Activated naive CD8-positive, alpha-beta T cell treated with anti-CD3 and anti-CD28 coated beads, Interleukin-2, amount 10 ng/mL, durations not matched to agents 7 days and 5 days (primary cell): ENCODE measurements at places on chromosomes 11 and 22. TPM values are rescaled to one million over a fixed set of nuclear protein-coding genes. Genes with fewer than 3 reads are reported as not detected.

Gene ARRB1
- total RNA-seq = 64.8 TPM

Gene PLAAT5
- total RNA-seq = 0.44 TPM

DNA sequence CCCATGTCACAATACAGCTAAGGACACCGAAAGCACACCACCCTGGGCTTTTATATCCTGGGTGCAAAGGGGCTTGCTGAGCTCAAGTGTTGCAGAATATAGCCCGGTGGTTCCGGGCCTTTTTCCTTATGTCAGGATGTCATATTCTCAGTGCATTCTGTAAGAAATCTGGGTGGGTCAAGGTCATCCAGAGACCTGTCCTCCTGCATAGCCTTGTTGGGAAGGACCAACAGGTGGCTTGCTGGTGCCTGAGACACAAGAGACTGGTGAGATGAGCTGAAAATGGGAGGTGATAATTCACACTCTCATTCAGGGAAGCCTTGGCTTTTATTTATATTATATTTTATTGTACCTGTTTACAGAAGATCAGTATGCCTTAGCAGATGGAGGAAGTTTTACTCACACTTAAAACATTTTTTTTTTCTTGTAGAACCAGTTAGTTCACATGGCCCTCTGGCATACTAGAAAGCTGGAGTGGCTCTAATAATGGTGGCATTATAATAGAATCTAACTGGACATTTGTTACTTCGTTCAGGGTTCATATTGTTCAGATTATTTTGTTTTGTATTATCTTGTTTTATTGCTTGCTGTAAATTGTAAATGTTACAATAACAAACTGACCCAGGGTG lies 14.6 kb upstream of the TMEM123 start:
- no peak overlapping the region for H3K27ac ChIP-seq
- H3K36me3 ChIP-seq = peaks cover 4% of the 10 kb centered on the region
- no peak overlapping the region for H3K4me3 ChIP-seq
- no peaks in the 10 kb centered on the region for H3K27me3 ChIP-seq
- H3K4me1 ChIP-seq = peaks cover 73% of the 10 kb centered on the region

- H3K27ac ChIP-seq = no peak overlapping the region
- H3K36me3 ChIP-seq = peaks cover 34% of the 10 kb centered on the region
- H3K4me1 ChIP-seq = no peaks in the 10 kb centered on the region
- peak; percentile 12 for DNase-seq
- no peak overlapping the region for H3K4me3 ChIP-seq
- H3K27me3 ChIP-seq = no peaks in the 10 kb centered on the region
Observed at GRCh38 chr22:47020166-47020565, 257.7 kb downstream of the TBC1D22A start.

DNA sequence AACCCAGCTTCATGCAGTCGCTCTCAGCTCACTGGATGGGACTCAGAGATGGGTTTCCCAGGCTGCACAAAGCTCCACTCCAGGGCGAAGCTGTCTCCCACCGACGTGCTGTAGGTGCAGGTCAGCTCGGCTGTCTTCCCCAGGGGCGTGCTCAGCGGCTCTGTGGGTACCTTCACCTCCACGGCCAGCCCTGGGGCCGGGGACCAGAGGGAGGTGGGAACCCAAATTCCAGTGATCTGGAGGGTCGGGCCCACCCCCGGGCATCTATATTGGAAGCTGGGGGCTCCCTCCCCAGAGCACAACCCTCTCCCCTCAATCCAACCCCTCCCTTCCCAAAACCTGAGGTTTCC lies 689 bp downstream of the VSIG2 start:
- H3K4me1 ChIP-seq = peaks cover 20% of the 10 kb centered on the region
- no peak overlapping the region for H3K27ac ChIP-seq
- DNase-seq = no peak
- peaks cover 3% of the 10 kb centered on the region for H3K27me3 ChIP-seq

DNA sequence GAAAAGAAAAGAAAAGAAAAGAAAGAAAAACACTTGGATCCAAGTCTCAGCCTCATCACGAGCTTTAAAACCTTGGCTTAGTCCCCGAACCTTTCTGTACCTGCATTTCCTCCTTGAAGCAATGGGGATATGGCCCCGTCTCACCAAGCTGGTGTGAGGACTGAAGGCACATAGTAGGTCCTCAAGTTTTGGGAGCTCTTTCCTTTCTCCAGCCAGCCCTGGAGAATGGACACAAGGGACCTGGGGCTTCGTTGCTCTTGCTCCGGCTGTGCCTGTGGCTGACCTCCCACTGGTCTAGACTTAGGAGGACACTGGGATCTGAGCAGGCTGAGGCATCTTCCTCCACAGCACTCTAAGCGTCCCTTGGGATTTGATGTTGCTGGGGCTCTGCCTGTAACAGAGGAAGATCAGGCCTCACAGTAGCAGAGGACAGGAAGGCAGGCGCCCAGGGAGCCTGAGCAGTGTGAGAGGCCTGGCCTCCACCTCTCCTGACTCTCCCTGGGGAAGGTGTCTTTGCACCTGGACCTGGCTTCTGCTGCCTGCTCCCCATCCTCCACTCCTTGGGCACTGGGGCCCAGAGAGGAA lies 32.8 kb downstream of the KCNC1 start:
- no peaks in the 10 kb centered on the region for H3K36me3 ChIP-seq
- no peaks in the 10 kb centered on the region for H3K27me3 ChIP-seq
- DNase-seq = no peak
- H3K4me3 ChIP-seq = no peak overlapping the region
- no peaks in the 10 kb centered on the region for H3K4me1 ChIP-seq

DNA sequence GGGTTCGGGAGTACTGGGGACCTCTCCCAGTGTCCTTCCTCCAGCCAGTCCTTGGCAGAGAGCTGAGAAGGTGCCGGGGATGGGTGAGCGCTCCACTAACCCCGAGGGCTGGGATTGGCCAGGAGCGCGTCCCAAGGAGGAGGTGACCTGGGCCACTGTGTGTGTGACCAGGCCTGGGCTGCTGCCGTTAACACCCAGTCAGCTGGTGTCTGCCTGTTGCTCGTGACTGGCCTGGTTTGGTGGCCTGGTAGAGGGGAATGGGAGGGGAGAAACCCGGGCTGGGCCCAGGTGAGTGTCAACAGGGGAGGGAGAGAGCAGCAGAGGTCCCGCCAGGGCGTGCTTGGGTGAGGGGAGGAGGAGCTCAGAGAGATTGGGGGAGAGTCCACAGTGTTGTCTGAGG lies 29.9 kb upstream of the GRAMD4 start:
- H3K27me3 ChIP-seq = no peaks in the 10 kb centered on the region
- H3K4me1 ChIP-seq = peaks cover 33% of the 10 kb centered on the region
- H3K27ac ChIP-seq = peak overlapping the region; percentile 16
- no peak for DNase-seq

DNA sequence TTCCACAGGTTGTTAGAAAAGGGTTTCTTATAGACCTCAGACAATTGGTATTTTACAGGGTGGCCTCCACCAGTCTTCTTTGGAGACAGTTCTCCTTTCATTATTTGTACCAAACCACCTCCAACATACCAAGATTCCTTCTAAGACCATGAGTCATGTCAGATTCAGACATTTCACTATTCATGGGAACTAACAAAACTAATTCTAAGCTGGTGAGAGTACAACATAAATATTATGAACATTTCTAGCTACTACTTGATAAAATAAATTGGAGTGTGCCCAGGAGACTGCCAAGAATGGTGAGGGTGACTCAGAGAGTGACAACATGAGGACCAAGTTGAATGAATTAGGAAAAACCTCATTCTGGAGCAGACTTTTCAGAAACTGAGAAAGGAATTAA lies 494.6 kb upstream of the LRRC4C start:
- H3K36me3 ChIP-seq = no peaks in the 10 kb centered on the region
- no peak for DNase-seq

GRCh38 chr22:46528121-46528610 lies 9.3 kb downstream of the CELSR1 start:
- no peaks in the 10 kb centered on the region for H3K27me3 ChIP-seq
- no peaks in the 10 kb centered on the region for H3K4me1 ChIP-seq
- no peak overlapping the region for H3K4me3 ChIP-seq
- H3K27ac ChIP-seq = no peak overlapping the region
- DNase-seq = no peak
- no peaks in the 10 kb centered on the region for H3K36me3 ChIP-seq

DNA sequence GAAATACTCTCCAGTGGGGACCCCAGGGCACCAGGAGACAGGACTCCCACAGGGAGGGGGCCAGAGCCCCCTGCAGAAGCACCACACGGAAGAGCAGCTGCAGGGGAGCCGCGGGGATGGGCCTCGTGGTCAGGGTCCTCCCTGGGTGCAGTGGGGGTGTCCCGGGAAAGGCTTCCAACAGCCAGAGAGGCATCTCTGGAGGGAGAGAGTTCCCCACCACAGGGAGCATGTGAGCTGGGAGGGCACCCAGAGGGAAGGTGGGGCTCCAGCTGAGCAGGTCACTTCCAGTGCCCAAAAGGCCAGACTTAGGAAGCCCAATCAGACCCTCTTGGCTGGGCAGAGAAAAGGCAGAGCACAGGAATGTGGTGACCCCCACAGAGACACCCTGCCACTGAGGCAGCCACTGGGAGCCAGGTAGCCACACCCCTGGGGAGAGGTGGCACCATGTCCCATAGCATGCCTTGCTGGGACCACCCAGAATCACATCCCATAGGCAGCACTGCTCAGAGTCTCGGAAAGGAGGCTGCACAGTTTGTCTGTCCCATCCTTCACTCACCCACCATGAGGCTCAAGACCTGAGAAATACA lies 49.9 kb upstream of the LMO1 start:
- no peak overlapping the region for H3K4me3 ChIP-seq
- no peaks in the 10 kb centered on the region for H3K36me3 ChIP-seq
- H3K27ac ChIP-seq = no peak overlapping the region
- H3K4me1 ChIP-seq = peaks cover 13% of the 10 kb centered on the region
- H3K27me3 ChIP-seq = peaks cover 13% of the 10 kb centered on the region

DNA sequence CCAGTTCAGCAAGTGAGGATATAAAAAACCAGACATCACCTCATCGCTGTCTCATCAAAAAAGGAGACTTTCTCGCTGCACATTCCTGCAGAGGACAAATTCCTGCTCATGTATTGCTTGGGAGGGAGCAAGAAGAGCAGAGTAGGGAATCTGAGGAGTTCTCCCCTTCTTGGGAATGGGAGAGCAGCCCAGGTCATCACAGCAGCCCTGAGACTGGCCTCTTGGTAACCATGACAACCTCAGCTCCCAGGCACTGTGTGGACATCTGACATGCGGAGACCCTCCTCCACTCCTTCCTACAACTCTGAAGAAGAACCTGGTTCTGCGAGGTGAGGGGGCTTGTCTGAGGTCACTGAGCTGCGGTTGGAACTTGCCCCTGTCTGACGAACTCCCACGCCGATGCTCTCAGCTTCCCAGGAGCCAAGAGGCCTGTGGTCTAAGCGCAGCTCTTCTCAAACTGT lies 17.9 kb downstream of the RFPL1 start:
- H3K4me3 ChIP-seq = no peak overlapping the region
- no peak overlapping the region for H3K27ac ChIP-seq
- DNase-seq = no peak
- no peaks in the 10 kb centered on the region for H3K36me3 ChIP-seq
- H3K27me3 ChIP-seq = peaks cover 2% of the 10 kb centered on the region

DNA sequence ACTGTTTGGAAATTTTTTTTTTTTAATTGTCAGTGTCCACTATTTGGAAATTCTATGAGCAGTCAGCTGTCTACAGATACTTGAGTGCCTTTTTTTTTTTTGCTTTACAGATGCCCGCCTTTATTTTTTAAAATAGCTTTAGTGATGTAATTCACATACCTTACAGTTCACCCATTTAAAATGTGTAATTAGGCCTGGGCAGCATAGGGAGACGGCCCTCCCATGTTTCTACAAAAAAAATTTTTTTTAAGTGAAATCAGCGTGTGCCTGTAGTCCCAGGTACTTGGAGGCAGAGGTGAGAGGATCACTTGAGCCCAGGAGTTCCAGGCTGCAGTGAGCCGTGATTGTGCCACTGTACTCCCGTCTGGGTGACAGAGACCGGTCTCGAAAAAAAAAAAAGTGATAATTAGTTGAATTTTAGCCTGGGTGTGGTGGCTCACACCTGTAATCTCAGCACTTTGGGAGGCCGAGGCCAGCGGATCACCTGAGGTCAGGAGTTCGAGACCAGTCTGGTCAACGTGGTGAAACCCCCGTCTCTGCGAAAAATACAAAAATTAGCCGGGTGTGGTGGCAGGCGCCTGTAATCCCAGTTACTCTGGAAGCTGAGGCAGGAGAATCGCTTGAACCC lies 1.5 kb downstream of the ZNF143 start:
- no peaks in the 10 kb centered on the region for H3K27me3 ChIP-seq
- H3K4me1 ChIP-seq = peaks cover 22% of the 10 kb centered on the region
- peak overlapping the region; percentile 85 for H3K27ac ChIP-seq
- DNase-seq = no peak
- H3K36me3 ChIP-seq = peaks cover 8% of the 10 kb centered on the region
- peak overlapping the region; percentile 95 for H3K4me3 ChIP-seq

DNA sequence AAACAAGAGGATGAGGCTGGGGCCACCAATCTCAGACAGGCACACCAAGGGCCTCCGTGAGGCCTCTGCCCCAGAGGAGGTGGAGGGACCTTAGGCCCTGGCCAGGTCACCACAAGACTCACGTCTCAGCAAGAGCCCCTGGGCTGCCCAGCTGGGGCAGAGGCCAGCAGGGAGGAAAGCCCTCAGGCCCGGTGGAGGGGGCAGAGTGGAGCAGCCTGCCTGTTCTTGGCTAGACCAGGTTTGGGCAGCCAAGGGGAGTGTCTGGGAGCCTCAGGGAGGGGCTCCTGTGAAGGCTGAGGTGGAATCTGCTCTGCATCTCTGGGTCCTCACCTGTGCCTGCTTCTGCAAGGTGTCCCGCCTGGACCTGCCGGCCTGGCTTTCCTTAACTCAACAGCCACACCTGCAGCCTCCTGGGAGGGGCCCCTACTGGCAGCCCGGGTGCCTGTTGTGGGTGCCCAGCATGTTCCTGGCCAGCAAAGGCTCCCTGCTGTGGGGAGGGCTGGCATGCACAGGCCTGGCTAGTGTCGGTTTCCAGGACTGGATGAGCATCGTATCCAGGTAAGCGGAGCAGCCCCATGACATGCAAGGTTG lies 11.9 kb downstream of the TTLL12 start:
- H3K27ac ChIP-seq = no peak overlapping the region
- H3K27me3 ChIP-seq = no peaks in the 10 kb centered on the region
- H3K36me3 ChIP-seq = peaks cover 21% of the 10 kb centered on the region

DNA sequence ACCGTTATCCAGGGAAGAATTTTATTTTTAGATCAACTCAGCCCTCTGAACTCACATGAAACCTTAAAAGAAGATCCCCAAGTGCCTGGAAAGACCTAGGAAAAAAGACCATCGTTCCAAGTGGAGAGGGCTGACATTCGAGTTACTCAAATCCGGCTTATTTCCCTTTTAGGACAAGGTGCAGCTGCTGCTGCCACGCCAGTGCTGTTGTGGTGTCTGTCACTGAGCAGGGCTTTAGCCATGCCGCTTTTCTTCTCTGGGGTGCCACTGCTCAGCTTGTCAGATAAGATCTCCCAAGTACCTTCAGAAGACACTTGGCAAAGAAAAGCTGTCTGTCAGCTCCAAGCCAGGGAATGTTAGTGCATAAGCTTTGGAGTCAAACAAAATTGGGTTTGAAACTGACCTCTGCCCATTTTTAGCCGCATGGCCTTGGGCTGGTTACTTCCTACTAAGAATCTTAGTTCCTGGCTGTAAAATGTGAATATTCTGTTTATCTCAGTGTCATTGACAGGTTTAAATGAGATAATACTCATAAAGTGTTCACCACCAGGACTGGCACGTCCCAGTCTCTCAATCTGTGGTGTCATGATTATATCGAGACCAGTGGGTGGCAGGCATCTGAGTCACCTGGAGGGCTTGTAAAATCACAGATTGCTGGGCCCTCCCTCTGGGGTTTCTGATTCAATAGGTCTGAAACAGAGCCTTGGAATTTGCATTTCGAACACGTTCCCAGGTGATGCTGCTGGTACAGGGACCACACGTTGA lies 117.5 kb downstream of the PKNOX2 start:
- H3K4me3 ChIP-seq = no peak overlapping the region
- H3K27me3 ChIP-seq = peaks cover 5% of the 10 kb centered on the region
- no peak overlapping the region for H3K27ac ChIP-seq
- no peaks in the 10 kb centered on the region for H3K36me3 ChIP-seq
- DNase-seq = no peak
- no peaks in the 10 kb centered on the region for H3K4me1 ChIP-seq
